ENCODE measurements at places on chromosomes 7 and 10. TPM values are rescaled to one million over a fixed set of nuclear protein-coding genes. Genes with fewer than 3 reads are reported as not detected.
A peak's percentile ranks its signal among the peaks of the same experiment; 100 is the strongest.

- no peak overlapping the region for H3K4me3 ChIP-seq
- peaks cover 10% of the 10 kb centered on the region for H3K4me1 ChIP-seq
- no peak for DNase-seq
- no peaks in the 10 kb centered on the region for H3K36me3 ChIP-seq
Measured at GRCh38 chr10:101560298-101561067, 27.6 kb downstream of the POLL start.

- H3K27ac ChIP-seq = no peak overlapping the region
- no peaks in the 10 kb centered on the region for H3K36me3 ChIP-seq
- DNase-seq = peak; percentile 42
- H3K4me1 ChIP-seq = no peaks in the 10 kb centered on the region
- H3K27me3 ChIP-seq = no peaks in the 10 kb centered on the region
Measured at GRCh38 chr10:133166828-133167692, 7.0 kb downstream of the KNDC1 start.

- H3K27me3 ChIP-seq = no peaks in the 10 kb centered on the region
- H3K4me1 ChIP-seq = peaks cover 27% of the 10 kb centered on the region
- H3K4me3 ChIP-seq = peak overlapping the region; percentile 40
- no peak for DNase-seq
Measured at GRCh38 chr10:97428572-97428981, 2.6 kb downstream of the PGAM1 start.

GRCh38 chr7:91240376-91240941 lies 23.8 kb upstream of the FZD1 start:
- no peaks in the 10 kb centered on the region for H3K4me1 ChIP-seq
- H3K27me3 ChIP-seq = no peaks in the 10 kb centered on the region
- H3K4me3 ChIP-seq = no peak overlapping the region

DNA sequence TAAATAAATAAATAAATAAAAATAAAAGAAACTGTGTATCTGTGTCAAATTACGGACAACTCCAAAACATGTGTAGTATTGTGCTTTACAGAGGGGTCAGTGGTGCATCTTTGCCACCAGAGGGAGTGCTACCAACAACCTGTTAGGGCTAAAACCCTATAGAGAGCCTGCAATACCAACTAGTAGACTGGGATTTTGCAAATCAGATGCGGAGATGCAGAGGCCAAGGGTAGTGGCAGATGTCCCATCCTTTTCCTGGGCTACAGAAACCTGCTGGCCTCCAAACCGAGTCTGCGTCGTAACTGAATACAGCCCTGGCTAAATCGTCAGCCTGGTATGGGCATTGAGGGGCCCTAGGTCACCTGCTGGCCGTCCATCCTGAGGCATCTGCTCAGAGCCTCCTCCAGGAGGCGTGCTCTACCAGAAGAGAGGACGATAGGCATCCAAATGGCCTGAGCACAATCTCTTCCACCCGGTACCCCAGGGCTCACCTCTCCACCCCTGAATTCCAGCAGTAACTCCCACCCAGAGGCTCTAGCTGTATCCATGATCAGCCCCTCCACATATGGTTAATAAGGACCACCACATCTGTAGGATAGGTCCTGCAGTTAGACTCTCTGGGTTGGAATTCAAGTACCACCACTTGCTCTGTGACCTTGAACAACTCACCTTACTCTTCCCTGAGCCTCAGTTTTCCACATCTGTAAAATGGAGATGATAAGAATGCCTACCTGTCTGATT lies 6.2 kb upstream of the RRP12 start:
- no peaks in the 10 kb centered on the region for H3K36me3 ChIP-seq
- DNase-seq = peak; percentile 73
- H3K27ac ChIP-seq = no peak overlapping the region
- peaks cover 6% of the 10 kb centered on the region for H3K4me1 ChIP-seq

GRCh38 chr10:75743291-75743778 lies 311.9 kb downstream of the LRMDA start:
- H3K4me1 ChIP-seq = no peaks in the 10 kb centered on the region
- DNase-seq = no peak
- H3K4me3 ChIP-seq = no peak overlapping the region
- H3K27me3 ChIP-seq = no peaks in the 10 kb centered on the region
- no peaks in the 10 kb centered on the region for H3K36me3 ChIP-seq
- no peak overlapping the region for H3K27ac ChIP-seq

DNA sequence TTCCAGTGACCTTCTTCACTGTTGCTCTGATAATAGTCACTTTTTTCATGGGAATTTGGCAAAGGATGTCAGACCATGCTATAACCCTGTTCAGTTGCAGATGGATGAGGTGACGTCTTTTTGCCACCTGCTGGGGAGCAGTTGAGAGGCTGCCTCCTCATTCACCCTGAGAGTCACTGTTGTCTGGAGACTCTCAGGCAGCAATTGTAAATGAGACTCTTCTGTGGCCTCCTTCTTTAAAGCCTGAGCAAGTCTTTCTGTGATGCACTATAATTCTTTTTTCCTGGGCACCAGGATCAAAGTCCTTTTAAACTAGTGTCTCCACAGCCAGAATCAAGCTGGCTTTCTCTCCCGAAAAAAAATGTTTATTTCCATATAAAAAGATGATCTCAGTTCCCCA lies 345.1 kb downstream of the ARL4A start:
- H3K4me3 ChIP-seq = no peak overlapping the region
- H3K4me1 ChIP-seq = no peaks in the 10 kb centered on the region

- no peaks in the 10 kb centered on the region for H3K36me3 ChIP-seq
- H3K4me1 ChIP-seq = no peaks in the 10 kb centered on the region
- no peak overlapping the region for H3K27ac ChIP-seq
- H3K27me3 ChIP-seq = no peaks in the 10 kb centered on the region
Measured at GRCh38 chr7:48938539-48939295, 14.4 kb downstream of the CDC14C start.

DNA sequence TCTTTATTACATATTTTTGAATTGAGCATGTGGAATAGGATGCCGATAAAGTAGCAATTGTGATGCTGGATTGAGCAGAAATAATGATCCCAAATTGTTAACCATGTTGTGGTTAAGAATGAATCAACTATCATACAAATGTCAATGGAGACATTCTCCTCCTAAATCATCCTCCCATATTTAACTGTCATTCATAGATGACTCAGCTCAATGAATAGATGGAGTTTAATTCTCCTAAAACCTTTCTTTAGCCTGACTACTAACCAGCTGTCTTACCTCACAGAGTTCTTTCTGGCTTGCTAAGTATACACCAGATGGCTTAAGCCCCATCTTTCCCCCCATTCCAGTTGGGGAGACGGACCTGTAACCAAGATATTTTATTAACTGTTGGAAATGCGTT lies 23.4 kb upstream of the NPS start:
- H3K36me3 ChIP-seq = no peaks in the 10 kb centered on the region
- no peaks in the 10 kb centered on the region for H3K4me1 ChIP-seq
- no peaks in the 10 kb centered on the region for H3K27me3 ChIP-seq

- H3K27me3 ChIP-seq = no peaks in the 10 kb centered on the region
- peaks cover 53% of the 10 kb centered on the region for H3K4me1 ChIP-seq
- DNase-seq = no peak
- no peaks in the 10 kb centered on the region for H3K36me3 ChIP-seq
- H3K4me3 ChIP-seq = no peak overlapping the region
Measured at GRCh38 chr7:24965831-24966708, 13.9 kb downstream of the OSBPL3 start.

DNA sequence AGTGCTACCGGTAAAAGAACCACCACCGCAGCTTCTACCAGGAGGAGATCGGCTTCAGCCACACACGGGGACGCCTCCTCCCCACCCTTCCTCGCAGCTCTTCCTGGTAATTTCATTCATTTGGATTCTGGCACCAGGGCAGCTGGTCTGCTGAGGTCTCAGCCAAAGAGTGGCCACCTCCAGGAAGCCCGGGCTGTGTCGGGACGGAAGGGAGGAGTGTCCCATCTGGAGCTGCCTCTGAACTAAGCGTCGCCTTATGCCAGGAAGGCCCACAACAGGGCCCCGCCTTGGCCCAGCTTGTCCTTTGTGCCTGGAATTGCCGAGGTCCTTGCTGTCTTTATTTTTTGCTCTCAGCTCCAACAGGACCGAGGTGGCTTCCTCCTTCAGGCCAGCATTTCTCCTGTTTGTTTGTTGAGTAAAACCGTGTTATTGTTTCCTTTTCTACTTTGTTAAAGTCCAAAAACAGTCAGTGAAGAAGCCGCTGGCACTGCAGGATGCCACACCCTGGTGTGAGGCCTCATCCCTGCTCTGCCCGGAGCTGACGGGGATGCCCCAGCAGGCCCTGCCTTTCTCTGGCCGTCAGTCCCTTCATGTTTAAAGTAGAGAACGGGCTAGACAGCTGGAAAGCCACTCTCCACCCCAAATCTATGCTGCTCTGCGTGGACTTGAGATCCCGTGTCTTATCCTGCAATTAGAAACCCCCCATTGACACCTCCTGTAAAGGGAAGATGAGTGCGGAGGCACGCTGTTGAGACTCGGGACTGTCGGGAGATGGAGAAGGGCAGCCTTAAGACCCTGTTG lies 24.5 kb upstream of the TTYH3 start:
- no peaks in the 10 kb centered on the region for H3K27me3 ChIP-seq
- H3K27ac ChIP-seq = no peak overlapping the region
- H3K36me3 ChIP-seq = no peaks in the 10 kb centered on the region
- H3K4me1 ChIP-seq = peaks cover 4% of the 10 kb centered on the region
- no peak for DNase-seq

DNA sequence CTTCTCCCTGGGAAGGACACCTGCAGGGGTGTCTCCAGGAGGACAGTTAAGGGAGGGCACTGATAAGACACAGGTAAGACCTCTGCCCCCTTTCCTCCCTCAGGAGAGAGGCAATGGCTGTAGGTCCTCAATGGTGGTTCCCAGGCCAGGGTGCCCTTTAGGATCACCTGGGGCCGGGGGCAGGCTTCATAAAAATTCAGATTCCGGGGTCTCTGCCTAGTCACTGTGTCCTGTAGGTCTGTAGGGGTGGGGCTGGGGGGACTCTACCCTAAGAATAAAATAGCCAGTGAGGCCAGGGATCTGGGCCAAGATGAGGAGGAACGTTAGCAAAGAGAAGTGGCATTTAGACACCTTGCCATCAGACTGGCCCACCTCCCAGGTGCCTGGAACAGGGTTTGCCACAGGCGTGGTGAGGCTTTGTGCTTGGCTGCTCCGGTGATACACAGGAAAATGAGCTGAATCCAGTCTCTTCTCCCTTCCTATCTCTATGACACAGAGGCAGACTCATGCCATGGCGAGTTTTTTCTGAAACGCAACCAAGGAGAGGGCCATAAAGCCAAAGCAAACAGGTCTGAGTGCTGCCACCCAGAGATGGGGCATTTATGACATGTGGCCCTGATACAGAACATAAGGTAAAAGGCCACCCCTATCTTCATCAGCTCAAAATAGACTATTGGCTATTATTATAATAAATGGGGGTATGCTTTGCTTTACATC lies 52.6 kb downstream of the SH3PXD2A start:
- no peak overlapping the region for H3K27ac ChIP-seq
- H3K27me3 ChIP-seq = no peaks in the 10 kb centered on the region
- no peak for DNase-seq
- H3K4me3 ChIP-seq = no peak overlapping the region
- H3K4me1 ChIP-seq = peaks cover 20% of the 10 kb centered on the region

GRCh38 chr7:95749044-95749443 lies 23.3 kb upstream of the DYNC1I1 start:
- H3K27me3 ChIP-seq = no peaks in the 10 kb centered on the region
- H3K4me1 ChIP-seq = no peaks in the 10 kb centered on the region
- no peak overlapping the region for H3K4me3 ChIP-seq
- DNase-seq = no peak
- H3K36me3 ChIP-seq = no peaks in the 10 kb centered on the region

DNA sequence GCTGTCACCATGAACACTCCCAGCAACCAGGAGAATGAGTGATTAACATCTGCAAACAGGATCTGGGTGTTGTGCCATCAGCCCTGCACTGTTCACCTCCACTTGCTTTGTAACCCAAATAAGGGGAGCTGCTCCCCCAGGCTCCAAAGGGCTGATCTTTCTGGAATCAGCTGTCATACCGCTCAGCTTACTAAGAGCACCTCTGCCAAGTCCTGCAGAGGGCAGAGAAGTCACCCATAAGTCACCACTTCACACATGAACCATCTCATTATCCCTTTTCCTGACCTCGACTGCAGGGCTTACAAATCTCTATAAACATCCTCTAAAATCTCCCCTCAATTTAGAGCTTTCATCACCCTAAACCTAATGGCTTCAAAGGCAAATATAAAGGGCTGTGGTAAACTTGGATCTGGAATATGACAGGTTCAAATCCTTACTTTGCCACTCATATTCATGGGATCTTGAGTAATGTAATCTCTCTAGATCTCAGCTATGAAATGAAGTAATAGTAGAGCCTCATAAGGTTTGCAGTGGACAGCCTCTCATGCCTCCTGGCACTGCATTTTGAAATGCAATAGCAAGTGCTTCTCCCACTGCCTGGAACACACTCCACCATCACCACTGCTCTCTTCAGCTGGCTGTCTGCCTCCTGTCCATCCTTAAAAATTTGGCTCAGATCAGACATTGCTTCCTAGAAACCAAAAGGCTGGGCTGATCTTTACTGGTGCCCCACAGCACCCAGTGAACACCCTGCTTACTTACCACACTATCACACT lies 38.8 kb downstream of the ERLIN1 start:
- no peak overlapping the region for H3K4me3 ChIP-seq
- H3K27ac ChIP-seq = no peak overlapping the region
- no peaks in the 10 kb centered on the region for H3K27me3 ChIP-seq
- no peaks in the 10 kb centered on the region for H3K36me3 ChIP-seq
- DNase-seq = no peak
- no peaks in the 10 kb centered on the region for H3K4me1 ChIP-seq

DNA sequence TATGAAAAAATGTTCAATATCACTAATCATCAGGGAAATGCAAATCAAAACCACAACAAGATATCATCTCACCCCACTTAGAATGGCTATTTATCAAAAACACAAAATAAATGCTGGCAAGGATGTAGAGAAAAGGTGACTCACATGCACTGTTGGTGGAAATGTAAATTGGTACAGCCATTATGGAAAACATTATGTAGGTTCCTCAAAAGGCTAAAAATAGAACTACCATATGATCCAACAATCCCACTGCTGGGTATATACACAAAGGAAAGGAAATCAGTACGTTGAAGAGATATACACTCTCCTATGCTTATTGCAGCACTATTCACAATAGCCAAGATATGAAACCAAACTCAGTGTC lies 50.2 kb downstream of the CDK1 start:
- no peak overlapping the region for H3K4me3 ChIP-seq
- H3K27me3 ChIP-seq = no peaks in the 10 kb centered on the region
- no peaks in the 10 kb centered on the region for H3K36me3 ChIP-seq
- no peak for DNase-seq
- no peak overlapping the region for H3K27ac ChIP-seq

DNA sequence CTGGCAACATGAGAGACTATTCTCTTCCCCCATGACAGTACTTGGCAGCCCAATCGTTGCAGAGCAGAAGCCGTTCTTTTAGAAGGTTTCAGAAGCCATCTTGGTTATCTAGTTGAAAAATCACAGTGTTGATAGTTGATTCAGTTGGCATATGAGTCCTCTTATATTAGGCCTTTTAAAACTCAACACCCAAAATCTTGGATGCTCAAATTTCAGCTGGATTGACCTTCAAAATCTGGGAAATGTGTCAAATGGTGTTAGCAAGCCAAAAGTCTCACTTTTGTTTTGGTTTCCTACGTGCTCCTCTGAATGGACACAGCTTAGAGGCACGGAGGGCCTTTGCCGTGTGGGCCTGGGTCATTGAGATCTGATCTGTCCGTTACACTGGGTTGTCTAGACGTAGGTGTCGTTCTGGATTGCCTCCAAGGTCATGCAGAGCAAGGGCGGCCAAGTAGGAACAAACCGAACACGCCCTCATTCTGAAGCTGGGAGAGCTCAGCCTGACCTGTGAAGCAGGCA lies 59.3 kb upstream of the BMPER start:
- H3K36me3 ChIP-seq = no peaks in the 10 kb centered on the region
- no peaks in the 10 kb centered on the region for H3K4me1 ChIP-seq
- no peaks in the 10 kb centered on the region for H3K27me3 ChIP-seq
- no peak overlapping the region for H3K27ac ChIP-seq

The OR2A12 gene
- total RNA-seq = not detected

The GIMAP1 gene
- 10.0 TPM for total RNA-seq

The GLCCI1 gene
- total RNA-seq = 12.9 TPM

The POLR2J2 gene
- total RNA-seq = 8.2 TPM

The CCL24 gene
- not detected for total RNA-seq

The OR2A5 gene
- total RNA-seq = not detected

The TAS2R4 gene
- total RNA-seq = 0.62 TPM

All from CD8-positive, alpha-beta memory T cell (primary cell).